NCI-H1417 (cell line): ENCODE measurements at places on chromosomes 4 and X.

DNA sequence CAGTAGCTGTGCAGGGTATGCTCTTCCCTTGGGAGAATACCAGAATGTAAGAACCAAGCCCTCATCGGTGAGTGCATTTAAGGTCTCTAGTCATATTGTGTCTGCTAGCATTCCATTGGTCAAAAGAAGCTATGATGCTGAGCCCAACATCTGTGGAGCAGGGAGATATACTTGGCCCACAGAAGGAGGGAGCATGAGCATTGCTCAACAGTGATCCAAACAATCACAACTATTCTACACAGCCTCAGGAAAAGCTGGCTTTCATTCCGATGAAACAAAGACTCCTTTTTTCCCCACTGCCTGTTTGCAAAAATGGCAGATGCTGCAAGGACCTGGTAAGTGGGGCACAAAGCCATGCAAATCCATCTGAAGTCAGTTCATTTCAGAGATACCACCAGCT lies 80.6 kb upstream of the DHX15 start:
- no peak for DNase-seq

- no peak for DNase-seq
These were observed 644 bp downstream of the LAMP2 start for GRCh38 chrX:120468479-120468824.

DNA sequence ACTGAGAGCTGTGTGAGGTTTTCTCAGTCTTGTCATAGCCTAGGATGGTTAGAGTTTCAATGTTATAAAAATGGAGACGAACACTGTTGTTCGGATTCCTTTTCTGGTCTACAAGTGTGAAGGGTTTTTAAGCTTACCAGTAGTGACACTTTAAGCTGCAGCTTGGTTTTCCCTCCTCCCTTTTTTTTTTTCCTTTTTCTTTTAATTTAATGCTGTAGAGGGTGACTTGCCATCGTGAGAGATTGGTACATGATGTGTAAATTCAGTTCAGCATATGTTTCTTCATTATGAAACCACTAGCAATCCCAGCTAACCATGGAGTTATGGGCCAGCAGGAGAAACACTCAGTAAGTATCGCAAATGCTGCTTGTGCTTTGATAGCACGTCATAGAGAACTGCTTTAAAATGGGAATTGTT lies 165.0 kb downstream of the RAPGEF2 start:
- DNase-seq: no peak

DNA sequence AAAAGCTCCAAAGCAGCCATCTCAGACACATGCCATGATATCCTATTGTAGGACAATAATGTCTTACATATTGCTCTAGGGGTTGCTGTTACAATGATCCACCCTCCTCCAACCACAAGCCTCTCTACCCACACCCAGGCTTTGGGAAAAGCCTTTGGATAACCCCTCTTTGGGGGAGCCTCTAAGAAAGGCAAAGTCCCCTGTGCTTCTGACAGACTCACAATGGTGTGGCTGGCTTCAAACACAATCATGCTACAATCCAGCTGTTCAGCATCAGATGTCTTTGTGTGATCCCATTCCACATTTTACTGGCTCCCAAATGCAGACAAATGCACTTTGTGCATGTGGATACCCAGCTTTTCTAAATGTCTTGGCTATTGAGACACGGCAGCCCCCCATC lies 65.9 kb upstream of the CAPN6 start:
- no peak for DNase-seq

DNA sequence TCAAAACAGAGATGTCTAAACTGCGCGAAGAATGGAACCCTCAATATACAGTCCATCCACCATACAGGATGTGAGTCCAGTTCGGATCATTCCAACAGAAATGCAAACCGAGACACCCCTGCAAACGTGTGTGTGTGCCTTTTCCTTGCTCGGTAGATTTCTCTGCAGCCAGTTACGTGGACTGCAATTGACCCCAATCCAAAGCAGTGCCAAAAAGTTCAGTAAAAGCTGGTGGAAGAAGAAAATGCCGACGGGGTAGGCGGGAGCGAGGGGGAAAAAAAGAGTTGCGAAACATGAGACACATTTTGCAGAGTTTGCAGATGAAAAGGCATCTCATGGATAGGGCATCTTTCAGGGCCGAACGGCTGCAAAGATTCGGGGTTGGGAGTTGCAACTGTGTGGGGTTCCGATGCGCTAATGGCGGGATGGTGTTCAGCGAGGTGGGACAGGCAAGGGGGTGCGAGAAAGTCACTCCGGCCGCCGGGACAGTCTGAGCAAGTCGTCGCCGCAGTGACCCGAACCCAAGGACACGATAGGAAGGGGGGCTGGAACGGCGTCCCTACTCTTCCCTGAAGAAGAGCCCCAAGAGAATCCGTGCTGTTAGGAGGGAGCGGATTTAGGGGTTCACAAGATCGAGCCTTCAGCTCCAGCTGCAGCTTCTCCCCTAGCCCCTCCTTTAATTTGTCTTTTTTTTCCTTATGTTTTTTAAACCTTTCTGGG lies 3.8 kb downstream of the PHOX2B start:
- no peak for DNase-seq

- peak; percentile 38 for DNase-seq
These were observed 85.7 kb downstream of the TSPAN5 start for GRCh38 chr4:98572697-98573096.

DNA sequence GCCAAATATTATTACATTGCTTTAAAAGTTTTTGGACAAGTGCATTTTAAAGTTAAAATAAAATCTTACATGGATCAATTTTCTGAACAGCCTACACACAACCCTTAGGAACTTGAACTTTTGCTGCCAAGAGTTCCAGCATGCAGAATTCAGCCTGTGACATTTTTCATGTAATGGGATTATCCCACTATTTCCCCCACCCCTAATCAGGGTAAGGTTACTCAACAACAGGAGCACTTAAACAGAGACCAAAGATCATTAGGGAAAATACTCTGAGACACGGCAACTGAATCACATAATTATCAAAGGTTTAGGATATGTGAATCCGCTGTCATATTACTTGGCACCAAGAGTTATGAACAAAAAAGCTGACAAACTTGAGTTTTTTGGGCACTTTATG lies 47.2 kb downstream of the IQCM start:
- no peak for DNase-seq

- no peak for DNase-seq
These were observed 39.6 kb downstream of the HTRA3 start for GRCh38 chr4:8308856-8309771.

GRCh38 chr4:140466146-140466545 lies 31.9 kb downstream of the MGAT4D start:
- DNase-seq: no peak

DNA sequence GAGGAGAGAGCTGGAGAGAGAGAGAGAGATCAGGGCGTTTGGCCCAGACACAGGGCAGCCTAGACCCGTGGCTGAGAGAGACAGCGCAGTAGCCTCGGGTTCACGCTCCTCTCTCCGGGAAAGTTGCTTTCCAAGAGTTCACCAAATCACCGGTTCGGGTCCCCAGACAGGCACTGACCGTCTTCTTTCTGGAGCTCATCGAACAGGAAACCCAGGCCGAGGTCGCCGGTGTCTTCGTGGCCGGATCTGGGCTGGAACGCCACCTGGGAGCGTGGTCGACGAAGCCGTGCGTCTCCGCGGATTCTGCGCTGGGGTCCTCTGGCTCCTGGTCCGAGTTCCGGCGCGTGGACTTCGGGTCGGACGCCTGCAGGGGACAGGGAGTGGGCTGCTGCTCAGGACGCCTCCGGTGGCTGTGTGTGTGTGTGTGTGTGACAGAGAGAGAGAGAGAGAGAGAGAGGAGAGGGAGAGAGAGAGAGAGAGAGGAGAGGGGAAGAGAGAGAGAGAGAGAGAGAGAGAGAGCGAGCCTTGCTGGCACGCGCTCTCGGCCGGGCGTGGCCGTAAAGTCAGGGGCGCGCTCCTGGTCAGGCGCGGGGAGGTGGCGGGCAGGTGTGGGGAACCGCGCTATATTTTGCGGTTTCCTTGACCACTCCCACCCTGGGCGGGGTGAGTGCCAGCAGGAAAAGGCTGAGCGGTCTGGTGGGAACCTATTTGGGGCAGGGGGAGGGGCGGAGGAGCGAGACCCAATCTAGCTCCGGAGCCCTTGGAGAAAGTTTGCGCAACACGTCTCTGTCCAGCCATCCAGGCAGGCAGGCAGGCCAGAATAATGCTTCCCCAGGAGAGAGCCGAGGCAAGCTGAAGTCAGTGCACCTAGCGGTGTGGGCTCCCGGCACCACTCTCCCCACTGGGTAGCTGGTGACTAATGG lies 62.1 kb downstream of the RHOXF2B start:
- peak; percentile 5 for DNase-seq

DNA sequence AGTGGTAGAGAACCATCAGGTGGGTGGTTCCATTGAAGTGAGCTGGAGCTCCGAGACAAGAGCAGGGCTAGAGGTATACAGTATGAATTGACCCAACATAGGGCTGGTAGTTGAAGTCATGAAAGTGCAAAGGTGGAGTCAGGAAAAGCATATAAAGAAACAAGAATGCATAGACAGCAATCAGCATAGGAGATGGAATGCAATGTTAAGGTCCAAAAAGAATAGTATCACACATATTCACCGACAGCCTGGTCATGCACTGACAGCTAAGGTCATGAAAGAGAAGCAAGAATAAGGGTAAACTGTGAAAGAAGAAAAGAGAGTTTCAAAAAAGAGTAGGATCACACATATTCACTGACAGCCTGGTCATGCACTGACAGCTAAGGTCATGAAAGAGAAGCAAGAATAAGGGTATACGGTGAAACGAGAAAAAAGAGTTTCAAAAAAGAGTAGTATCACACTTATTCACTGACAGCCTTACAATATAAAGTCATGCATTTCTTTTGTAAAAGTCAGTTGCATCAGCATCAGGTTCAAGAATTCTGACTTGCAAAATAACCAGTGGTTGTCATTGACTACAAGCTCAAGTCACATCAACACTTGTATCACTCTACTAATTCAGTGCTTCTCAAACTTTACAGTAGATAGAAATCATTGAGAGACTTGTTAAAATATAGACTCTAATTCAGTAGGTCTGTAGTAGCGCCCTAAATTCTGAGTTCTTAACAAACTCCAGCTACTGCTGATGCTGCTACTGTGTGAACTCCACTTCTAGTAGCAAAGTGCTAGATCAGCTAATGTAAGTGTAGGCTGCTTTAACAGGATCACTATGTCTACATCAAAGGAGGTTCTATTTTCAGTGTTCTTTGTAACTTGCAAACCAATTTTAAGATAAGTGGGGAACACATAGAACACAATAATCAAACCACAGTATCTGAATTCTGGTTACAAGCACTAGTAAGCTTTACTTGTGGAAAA lies 221.9 kb downstream of the PDGFC start:
- DNase-seq: no peak

GRCh38 chr4:158163941-158164767 lies 8.7 kb downstream of the GASK1B start:
- no peak for DNase-seq

DNA sequence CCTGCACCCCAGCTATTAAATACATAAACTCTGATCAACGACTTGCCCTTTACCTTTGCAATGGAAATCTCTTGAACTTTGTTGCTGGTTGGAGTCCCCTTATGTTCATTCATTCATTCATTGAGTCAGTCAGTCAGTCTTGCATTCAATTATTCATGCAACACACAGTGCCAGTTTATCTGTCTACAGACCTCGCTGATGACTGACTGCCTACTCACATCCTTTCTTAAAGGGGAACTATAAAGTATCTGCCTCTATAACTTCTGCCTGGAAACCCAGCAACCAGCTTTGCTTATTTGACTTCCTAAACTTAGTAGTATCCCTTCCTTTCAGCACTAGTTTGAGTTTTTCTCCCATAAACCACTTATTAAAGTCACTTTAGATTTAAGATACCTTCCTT lies 620.8 kb upstream of the ADGRL3 start:
- DNase-seq: no peak

- DNase-seq: no peak
These were observed 63.7 kb upstream of the PDGFRA start for GRCh38 chr4:54165438-54165837.

GRCh38 chr4:1964443-1964842 lies 44.3 kb downstream of the NELFA start:
- DNase-seq: peak; percentile 14

DNA sequence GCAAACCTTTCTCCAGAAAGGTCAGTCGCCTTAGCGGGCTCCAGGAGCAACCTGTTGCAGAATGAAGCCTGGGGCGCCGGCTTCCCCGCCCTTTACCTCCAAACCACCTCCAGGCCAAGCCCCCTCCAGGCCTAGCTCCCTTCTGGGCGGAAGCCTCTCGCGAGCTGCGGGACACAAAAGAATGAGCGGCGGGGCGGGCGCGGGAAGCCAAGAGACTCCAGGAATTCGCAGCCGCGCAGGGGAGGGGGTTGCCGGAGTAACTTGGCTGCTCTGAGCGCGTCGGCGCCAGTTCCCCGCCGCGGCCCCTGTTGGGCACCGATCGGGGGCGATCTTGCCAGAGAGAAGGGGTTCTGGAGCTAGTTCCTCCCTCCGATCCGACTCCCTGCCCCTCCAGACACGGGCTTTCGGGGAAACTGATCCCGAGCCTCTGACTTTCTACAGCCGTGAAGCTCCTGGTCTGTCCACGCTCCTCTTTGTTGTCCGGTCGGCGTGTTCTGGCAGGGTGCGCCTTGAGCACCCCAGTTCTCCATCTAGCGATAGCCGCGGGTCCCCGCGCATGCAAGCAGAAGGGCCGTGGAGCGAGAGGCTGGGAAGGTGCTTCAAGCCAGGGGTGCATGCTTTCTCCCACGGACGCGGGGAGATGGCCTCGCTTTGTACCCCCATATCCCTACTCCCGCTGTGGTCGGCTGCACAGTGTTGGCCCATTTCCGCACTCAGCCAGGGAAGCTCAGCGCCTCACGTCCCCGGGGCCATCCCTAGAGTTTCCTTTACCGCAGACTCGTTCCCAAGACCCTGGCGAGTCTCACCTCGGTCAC lies 1.2 kb downstream of the PROM1 start:
- DNase-seq: no peak

GRCh38 chrX:56248492-56248891 lies 16.3 kb downstream of the KLF8 start:
- DNase-seq: peak; percentile 70

DNA sequence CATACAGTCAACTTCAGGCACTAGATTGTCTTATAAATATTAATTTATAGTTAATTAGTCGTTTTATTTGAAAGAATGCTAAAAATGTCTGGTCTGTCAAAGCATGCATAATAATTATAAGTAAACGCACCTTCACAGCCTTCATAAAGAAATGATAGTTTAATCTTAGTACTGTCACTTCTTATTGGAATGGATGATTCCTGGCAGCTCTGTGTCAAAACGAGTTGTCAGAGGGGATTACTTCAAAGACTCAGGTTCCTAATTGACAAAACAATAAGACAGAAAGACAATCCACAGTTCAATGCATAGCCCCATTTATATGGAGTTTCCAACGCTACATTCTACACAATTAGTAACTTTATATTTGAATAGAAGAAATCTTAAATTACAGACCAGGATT lies 461.3 kb upstream of the TECRL start:
- no peak for DNase-seq
